ENCODE measurements at places on chromosomes 4 and X.
A peak's percentile ranks its signal among the peaks of the same experiment; 100 is the strongest.

DNA sequence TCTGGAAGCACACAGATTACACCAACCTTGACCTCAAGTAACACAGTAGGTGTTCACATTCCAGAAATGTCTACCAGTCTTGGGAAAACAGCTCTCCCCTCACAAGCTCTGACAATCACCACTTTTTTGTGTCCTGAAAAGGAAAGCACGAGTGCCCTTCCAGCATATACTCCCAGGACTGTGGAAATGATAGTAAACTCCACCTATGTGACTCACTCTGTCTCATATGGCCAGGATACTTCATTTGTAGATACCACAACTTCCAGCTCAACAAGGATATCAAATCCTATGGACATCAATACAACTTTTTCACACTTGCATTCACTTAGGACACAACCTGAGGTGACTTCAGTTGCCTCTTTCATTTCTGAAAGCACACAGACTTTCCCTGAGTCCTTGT, 46.9 kb downstream of the ADGRG4 start:
- no peak for DNase-seq

DNA sequence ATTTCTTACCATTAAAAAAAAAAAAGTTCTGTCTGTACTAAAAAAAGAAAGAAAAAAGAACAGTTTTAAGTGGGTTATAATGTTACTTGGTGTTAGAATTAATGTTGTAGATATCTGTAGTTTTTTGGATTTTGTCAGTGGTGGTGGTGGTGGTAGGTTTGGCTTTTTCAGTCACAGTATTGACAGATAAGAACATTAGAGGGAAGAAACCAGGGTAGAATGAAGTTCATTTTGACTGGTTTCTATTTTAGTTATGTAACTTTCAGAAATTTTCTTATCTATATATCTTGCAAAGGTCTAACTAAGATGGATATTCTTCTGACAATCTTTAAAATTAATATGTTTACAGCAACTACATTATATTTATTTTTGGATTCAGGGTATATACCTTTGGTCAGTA, 105.4 kb downstream of the FBXW7 start:
- DNase-seq = no peak

DNA sequence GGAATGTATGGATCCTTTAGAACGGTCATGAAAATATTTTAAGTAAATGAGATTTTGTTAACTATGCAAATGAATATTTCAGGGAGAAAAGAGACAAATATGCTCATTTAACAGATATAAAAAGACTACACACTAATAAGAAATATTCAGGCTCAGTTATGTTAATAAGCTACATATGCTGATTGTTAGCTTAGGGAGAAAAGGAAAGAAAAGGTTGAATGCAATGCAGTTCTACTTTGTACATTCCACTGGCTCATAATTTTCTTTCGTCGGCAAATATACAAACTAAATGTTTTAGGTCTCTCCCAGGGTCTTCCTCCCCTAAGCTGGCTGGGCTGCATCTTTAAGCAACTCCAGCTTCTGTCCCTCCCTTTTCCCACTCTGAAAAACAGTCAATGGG, 2.7 kb upstream of the RTL3 start:
- no peak for DNase-seq

DNA sequence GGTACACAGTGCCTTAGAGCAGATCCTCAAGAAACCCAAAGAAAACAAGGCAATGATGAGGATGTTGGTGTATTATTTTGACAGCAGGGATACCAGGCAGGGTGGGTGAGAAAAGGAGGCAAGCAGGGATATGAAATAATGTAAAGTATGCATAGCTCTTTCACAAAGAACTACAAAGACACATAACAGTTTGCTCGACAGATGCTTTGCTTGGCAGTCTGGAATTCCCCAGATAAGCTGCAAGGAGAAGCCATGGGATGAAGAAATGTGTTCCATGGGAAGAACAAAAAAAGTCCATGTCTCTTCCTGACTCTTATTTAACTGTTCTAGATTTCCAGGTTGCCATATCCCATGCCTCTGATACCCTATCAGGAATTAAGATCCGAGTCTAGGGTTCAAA, 75.4 kb downstream of the FAM13A start:
- no peak for DNase-seq

- no peak for DNase-seq
Observed at GRCh38 chr4:147334478-147334877, 146.4 kb upstream of the EDNRA start.

DNA sequence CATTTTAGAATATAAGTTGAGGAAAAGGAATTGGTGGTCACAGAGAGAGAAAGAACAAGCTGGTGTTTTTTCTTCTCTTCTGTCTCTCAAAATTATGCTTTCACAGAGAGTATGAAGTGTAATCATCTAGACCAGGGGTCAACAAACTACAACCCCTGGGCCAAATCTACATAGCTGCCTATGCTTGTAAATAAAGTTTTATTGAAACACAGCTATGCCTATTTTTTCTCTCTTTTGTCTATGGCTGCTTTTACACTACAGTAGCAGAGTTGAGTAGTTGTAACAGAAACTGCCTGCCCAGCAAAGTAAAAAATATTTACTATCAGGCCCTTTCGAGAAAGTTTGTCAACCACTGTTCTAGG, 6.7 kb upstream of the FAM9C start:
- no peak for DNase-seq

- no peak for DNase-seq
Observed at GRCh38 chr4:120731561-120731960, 191.0 kb downstream of the PRDM5 start.

DNA sequence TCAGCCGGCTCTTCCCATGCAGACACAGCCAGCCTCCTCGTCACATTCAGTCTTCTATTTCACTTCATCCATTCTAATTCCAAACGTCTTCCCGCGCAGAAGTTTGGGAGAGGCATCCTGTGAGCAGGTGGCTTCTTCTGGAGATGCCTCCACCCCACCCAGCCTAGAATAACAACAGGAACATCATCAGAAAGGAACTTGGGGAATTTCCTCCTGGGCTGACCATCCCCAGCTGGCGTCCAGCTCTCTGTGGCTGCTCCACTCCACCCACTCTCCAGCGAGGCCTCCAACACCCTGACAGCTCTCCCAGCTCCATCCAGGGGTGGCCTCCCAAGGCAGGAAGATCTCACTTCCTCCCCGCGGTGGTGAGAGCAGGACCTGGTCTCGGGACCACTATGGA, 5.5 kb upstream of the C4orf50 start:
- DNase-seq = no peak

- no peak for DNase-seq
Observed at GRCh38 chr4:26912810-26913209, 52.2 kb downstream of the STIM2 start.

DNA sequence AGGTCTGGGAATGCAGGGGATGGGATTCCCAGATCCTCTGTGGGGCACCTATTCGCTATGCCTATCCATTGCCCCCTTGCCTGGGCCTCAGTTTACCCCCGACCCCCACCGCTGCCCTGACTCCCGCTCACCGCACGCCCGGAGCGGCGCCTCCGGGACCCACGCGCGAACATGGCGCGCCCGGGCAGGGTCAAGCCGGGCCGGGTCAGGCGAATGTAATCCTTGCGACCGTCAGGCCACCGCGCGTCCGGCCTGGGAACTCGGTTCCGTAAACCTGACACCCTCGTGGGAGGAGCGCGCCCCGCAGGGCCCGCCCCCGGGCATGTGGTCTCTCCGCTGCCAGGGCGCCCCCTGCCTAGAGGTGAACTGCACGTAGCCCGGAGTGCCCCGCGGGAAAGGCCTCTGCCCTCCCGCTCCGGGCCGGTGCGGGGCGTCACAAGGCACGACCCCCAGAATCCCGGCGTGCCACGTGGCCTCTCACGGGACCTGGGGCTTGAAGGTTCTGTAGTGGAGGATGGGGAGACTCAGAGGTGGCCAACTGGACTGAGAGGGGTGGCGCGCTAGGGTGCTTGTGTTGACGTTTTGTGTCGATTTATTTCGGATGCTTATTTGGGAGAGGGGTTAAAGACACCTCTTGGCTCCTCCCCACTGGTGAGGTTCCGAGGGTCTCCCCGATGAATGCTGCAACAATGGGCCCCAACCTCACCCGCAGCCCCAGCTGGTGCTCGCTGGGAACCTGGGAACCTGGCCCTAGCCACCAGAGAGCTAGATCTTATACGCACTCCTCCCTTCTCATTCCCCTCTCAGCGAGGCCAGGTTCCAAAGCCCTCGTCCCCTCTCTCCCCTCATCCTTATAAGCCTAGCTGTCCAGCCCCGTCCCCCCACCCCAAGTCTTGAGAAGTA, at the start of gene PRICKLE3:
TSS of gene PRICKLE3 (minus strand) at position 249 of the 903 bp plus-strand sequence. CDS start at position 173, 76 bp downstream.
- peak; percentile 82 for DNase-seq

GRCh38 chrX:55118574-55118973, 29.8 kb downstream of the PAGE2 start:
- DNase-seq = no peak

GRCh38 chr4:186132577-186133242, 28.2 kb downstream of the FAM149A start:
- no peak for DNase-seq
